ENCODE measurements at places on chromosomes 11 and 22.

DNA sequence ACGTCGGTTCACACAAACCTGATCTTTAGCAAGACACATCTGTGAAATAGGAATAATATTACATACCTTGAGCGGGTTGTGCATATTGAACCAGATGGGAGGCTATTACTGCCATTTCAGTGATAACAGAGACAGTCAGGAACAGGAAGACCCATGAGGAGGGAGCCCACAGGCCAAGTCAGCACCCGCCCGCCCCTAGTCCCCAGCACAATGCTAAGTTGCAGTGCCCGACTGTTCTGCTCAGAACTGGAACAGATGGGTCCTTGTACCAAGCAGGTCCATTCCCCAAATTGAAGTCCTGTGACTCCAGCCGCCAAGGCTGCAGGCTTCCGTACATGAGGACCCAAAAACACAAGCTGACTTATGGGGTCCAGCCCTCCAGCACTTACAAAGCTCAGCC, 9.3 kb downstream of the CXCR5 start:
- no peaks in the 10 kb centered on the region for H3K27me3 ChIP-seq
- no peak overlapping the region for H3K4me3 ChIP-seq
- no peak overlapping the region for H3K27ac ChIP-seq
- no peak for DNase-seq

- H3K36me3 ChIP-seq, result peaks cover 24% of the 10 kb centered on the region
- H3K27ac ChIP-seq, result no peak overlapping the region
- no peaks in the 10 kb centered on the region for H3K4me1 ChIP-seq
- H3K4me3 ChIP-seq, result no peak overlapping the region
- DNase-seq, result no peak
Measured at GRCh38 chr22:19846620-19847344, 7.9 kb downstream of the GNB1L start.

- no peak for DNase-seq
- peaks cover 5% of the 10 kb centered on the region for H3K27me3 ChIP-seq
- no peak overlapping the region for H3K4me3 ChIP-seq
Measured at GRCh38 chr11:95291946-95292345, 60.9 kb upstream of the SESN3 start.

DNA sequence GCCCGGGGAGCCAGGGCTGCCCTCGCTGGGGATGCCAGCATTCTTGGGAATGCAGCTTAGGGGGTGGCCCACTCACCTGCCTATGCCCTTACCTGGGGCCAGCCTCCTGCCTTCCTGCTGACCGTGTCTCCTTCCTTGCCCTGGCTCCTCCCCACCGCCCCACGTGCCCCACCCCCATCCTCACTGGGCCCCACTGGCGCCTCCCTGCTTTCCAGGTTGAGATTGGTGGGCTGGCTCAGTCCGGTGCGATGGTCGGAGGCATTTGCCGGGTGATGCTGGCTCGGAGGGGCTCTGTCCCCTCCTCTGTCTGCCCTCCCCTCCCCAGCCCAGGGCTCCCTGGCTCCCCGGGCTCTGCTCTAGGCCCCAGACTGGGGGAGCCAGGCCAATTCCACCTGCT, 34.1 kb upstream of the GRAMD4 start:
- peaks cover 29% of the 10 kb centered on the region for H3K4me1 ChIP-seq
- no peaks in the 10 kb centered on the region for H3K36me3 ChIP-seq
- DNase-seq, result no peak
- no peak overlapping the region for H3K27ac ChIP-seq
- no peak overlapping the region for H3K4me3 ChIP-seq
- H3K27me3 ChIP-seq, result no peaks in the 10 kb centered on the region

DNA sequence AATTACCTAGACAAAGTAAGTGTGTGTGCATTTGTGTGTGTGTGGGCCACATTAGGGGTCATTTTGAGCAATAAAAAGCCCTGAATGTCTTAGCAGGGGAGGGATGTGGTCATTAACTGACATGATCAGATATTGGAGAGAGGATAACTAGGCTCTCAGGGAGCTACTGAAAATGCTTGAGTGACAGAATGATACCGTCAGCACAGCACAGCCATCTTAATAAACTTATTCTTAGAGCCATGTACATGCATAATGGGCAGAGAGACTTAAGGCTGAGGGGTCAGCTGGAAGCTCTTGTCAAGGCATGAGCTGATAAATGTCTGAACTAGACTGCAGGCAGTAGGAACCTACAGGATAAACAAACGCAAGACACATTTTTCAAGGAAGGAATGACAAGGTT, 239.1 kb upstream of the NCAM1 start:
- no peaks in the 10 kb centered on the region for H3K36me3 ChIP-seq
- H3K27ac ChIP-seq, result no peak overlapping the region
- no peaks in the 10 kb centered on the region for H3K4me1 ChIP-seq
- no peak overlapping the region for H3K4me3 ChIP-seq
- no peak for DNase-seq
- H3K27me3 ChIP-seq, result peaks cover 3% of the 10 kb centered on the region

- H3K27me3 ChIP-seq, result no peaks in the 10 kb centered on the region
- no peak overlapping the region for H3K27ac ChIP-seq
- H3K4me3 ChIP-seq, result no peak overlapping the region
Measured at GRCh38 chr11:91220476-91221202, 997.8 kb upstream of the CHORDC1 start.

GRCh38 chr11:79648766-79649520, 208.1 kb upstream of the TENM4 start:
- H3K36me3 ChIP-seq, result no peaks in the 10 kb centered on the region
- DNase-seq, result no peak
- no peaks in the 10 kb centered on the region for H3K4me1 ChIP-seq
- H3K27me3 ChIP-seq, result no peaks in the 10 kb centered on the region

DNA sequence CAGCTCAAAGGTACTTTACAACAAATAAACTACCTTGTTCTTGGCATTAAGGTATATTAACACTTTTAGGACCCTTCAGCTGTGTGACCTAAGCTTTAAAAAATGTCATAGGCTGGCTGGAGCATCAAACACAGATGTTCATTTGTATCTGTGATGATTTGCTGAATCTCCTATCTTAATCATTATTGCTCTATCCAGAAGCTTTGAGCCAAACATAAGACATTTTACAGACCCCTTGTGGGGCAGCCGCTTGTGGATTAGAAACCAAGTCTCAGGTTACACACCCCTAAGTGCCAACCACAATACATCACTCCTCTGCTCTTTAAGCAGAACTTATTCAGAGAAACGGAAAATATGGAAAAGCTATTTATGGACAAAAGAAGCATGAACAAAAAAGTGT, 394.2 kb upstream of the CCDC90B start:
- peak; percentile 83 for DNase-seq
- H3K4me1 ChIP-seq, result peaks cover 80% of the 10 kb centered on the region

DNA sequence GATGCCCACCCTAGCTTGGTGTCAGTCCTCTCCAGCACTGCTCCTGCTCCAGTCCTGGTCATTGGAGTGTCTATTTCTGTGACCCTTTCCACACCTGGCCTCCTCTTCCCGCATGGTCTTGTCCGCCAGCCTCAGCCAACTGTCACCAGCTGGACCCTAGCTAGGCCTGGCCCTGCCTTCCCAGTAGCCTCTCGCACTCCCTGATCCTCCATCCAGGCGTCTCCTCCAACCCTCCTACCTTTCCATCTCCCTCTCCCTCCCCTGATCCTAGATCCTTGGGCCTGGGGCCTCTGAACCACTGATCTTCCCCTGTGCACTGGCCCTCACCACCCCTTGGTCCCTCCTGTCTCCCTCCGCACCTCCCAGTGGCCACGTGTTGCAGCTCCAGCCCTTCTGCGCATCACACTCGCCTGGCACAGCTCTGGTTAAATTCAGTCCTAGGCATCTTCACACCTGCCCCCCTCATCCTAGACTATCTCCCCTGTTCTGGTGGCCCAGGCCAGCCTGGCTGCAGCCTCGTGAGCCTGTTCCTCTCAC, 9.9 kb downstream of the SYNGR1 start:
- H3K4me3 ChIP-seq, result no peak overlapping the region
- DNase-seq, result no peak
- H3K27ac ChIP-seq, result no peak overlapping the region

DNA sequence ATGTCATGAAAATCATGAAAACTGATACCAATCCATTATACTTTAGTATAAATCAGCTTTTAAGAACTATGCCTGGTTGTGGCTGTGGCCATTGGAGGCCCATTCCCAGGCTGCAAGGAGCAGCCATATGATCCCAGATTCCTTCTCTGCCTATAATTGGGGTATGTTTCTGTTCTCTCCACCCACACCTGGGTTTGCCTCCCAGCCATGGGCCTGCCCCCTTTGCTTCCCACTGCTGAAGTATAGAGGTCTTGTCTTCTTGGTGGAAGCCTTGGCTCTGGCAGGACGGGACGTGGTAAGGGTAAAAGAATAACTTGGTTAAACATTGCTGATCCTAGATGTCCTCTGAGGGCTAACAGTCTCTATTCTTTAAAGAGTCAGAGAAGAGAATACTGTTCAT, 2.4 kb downstream of the MICAL2 start:
- H3K27me3 ChIP-seq, result no peaks in the 10 kb centered on the region
- no peaks in the 10 kb centered on the region for H3K4me1 ChIP-seq
- no peak for DNase-seq
- no peak overlapping the region for H3K27ac ChIP-seq

- H3K27ac ChIP-seq, result peak within 1 kb of the TSS; percentile 43
- peaks cover 26% of the 10 kb centered on the region for H3K4me1 ChIP-seq
- no peaks in the 10 kb centered on the region for H3K27me3 ChIP-seq
- H3K36me3 ChIP-seq, result no peaks in the 10 kb centered on the region
Measured at GRCh38 chr22:40679249-40679963, at the start of gene MCHR1. MCHR1 (plus strand) TSS chr22:40679484; CDS start chr22:40679653, 169 bp downstream.

DNA sequence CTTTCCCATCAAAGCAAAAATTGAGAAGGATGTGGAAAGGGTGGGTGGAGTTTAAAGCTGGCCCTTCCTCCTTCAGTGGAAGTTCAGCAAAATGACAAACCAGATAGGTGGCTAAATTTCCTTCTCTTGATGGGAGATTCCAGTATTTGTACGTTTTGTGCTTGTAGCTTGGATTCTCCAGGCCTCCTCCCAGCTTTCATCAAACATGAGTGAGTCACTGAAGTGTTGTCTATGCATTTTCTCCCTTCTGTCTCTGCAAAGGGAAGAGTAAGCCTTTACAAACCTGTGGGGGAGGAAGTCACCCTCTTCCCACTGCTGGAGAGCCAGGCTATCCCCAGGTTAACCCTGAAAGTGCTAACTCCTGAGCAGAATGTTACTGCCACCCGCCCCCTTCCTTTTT, 6.4 kb downstream of the MARK2 start:
- H3K4me1 ChIP-seq, result peaks cover 24% of the 10 kb centered on the region
- peak overlapping the region; percentile 37 for H3K27ac ChIP-seq
- peaks cover 16% of the 10 kb centered on the region for H3K36me3 ChIP-seq
- no peak for DNase-seq
- H3K27me3 ChIP-seq, result no peaks in the 10 kb centered on the region

- no peak overlapping the region for H3K27ac ChIP-seq
- no peaks in the 10 kb centered on the region for H3K4me1 ChIP-seq
- no peaks in the 10 kb centered on the region for H3K36me3 ChIP-seq
- no peak overlapping the region for H3K4me3 ChIP-seq
Measured at GRCh38 chr22:46028106-46028991, 51.4 kb upstream of the WNT7B start.

GRCh38 chr11:130426837-130427341, 1.5 kb downstream of the ADAMTS8 start:
- no peaks in the 10 kb centered on the region for H3K36me3 ChIP-seq
- H3K4me1 ChIP-seq, result peaks cover 14% of the 10 kb centered on the region
- peaks cover 91% of the 10 kb centered on the region for H3K27me3 ChIP-seq
- no peak overlapping the region for H3K4me3 ChIP-seq

DNA sequence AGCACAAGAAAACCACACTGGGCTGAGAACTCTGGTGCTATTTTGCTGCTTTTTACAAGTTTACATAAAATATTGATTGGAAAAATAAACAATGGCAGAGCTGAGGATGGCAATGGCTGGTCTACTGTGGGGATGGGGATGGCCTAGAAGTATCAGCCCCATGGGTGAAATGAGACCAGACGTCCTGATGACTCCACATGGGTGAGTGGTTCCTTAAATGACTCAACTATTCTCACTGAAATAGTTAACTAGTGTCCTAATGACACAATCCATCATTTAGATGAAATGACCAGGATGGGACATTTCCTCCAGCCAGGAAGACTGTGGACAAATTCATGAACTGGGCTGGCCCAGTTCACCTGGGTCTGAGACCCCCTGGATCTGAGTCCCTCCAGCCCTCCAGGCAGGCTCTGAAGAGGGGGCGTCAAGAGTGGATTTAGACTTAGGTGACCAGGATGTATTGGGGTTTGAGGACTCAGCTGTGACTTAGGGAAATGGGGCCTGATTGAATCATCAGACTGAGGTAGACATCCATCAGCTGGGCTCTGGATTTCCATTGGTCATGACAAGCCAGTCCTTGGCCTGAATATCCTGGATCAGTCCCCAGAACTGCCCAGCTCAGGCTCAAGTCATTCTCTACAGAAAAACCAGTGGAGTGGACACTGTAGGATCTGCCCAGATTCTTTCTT, 98.2 kb upstream of the IGLL5 start:
- DNase-seq, result no peak
- no peaks in the 10 kb centered on the region for H3K36me3 ChIP-seq
- no peaks in the 10 kb centered on the region for H3K4me1 ChIP-seq
- peaks cover 12% of the 10 kb centered on the region for H3K27me3 ChIP-seq
- H3K4me3 ChIP-seq, result no peak overlapping the region

- H3K27ac ChIP-seq, result no peak overlapping the region
- no peaks in the 10 kb centered on the region for H3K36me3 ChIP-seq
- no peak for DNase-seq
- H3K27me3 ChIP-seq, result no peaks in the 10 kb centered on the region
Measured at GRCh38 chr11:6637871-6638270, 17.7 kb downstream of the DCHS1 start.

DNA sequence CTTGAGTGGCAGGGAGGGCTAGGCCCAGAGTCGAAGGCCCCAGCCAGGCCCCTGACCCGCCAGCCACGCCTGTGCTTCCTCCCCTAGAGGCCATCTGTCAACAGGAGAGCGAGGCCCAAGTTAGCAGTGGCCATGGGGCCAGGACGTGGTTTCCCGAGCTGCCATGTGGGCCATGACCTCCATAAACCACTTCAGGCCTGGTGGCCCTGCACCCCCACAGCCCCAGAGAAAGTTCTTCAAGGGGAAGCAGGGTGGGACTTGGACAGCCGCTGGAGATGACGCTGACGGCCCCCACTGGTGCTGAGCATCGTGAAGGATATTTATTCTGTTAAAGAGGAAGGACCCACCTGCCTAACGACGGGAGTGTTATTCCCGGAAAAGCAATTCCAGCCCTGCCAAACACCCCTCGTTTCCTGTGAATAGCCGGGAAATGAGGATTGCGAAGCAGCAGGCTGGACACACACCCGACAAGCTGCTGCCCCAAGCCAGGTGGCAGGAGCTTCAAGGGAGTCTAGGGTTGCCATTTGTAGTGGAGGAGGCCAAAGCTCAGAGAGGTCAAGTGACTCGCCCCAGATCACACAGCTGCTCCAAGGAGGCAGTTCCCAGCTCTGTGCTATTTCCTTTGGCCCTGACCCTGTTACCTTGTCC, 12.8 kb downstream of the PRR5 start:
- no peaks in the 10 kb centered on the region for H3K36me3 ChIP-seq
- H3K27ac ChIP-seq, result no peak overlapping the region
- no peak overlapping the region for H3K4me3 ChIP-seq
- H3K4me1 ChIP-seq, result no peaks in the 10 kb centered on the region
- no peak for DNase-seq

DNA sequence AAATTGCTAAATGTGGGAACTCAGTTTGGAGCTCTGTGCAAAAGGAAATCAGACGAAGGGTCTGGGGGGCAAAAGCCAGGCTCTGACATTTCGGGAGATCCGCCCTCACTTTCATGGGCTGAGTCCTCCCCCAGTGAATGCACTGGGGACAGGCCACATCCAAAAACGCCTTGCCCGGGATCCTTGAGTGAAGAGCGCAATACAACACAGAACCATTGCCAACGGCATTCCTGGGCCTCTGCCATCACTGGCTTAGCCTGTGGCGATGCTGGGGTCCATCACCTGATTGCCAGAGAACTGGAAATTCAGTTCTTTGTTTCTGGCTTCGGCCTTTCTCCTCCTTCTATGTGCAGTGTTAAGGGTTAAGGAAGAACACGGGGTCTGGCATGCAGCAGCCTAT, 297.9 kb downstream of the SHANK2 start:
- no peaks in the 10 kb centered on the region for H3K27me3 ChIP-seq
- H3K27ac ChIP-seq, result no peak overlapping the region
- H3K4me1 ChIP-seq, result no peaks in the 10 kb centered on the region
- H3K4me3 ChIP-seq, result no peak overlapping the region

Measured in A673 (cell line).